ENCODE measurements at places on chromosomes 2 and 18.

DNA sequence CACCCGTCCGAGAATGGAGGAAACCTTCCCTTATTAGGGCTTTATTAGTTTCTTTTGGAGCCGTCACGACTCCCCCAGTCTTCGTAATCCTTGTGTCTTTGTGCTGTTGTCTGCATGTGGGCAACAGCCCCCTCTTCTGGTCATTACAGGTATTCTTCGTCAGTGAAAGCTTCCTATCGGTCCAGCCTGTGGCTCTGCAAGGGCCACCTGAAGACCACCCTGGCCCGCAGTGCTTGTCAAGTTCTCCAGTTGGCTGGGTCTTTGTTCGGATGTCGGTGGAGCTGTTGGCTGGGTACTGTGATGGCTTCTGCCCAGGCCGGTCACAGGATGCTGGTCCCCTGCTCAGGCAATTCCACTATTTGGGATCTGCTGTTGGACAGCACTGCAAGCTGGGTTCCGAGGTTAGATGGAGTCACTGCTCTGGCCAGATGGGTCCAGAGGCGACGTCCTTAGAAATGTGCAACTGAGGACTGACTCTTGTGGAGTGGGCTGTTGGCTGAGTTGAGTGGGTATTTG is 19.2 kb downstream of the E2F6 start:
- DNase-seq, result peak; percentile 9

DNA sequence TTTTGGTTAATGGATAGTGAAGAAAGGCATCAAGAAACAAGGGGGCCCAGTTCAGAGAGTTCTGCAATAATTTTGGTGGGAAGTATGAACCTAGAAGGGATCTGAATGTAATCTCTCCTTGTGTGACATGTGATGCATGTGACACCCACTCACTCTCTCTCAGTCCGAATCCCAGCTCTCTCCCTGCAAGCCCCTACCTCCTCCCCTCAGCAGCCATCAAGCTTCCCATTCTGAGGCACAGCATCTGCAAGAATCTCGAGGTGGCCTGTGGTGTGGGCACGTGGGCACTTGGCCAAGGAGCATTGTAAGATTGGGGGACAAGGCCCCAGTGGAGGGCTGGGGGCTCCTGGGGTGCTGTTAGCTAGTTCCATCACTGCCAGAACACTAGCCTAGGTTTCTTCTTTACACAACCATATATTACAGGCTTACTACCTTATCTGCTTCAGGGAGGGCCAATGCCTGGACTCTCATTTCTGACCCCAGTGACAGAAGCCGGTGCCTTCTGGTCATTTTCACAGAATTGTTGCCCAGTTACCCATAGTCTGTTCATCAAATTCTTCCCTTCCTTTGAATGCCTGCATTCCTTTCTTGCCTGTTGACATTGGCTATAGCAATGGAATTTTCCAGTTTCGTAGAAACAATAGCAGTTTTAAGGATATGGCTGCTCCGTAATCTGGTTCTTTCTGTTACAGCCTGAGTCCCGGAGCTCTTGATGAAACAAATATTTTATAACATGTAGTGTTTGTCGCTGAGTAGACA is 13.3 kb upstream of the LCLAT1 start:
- DNase-seq, result no peak

- DNase-seq, result no peak
These were observed 304.5 kb downstream of the EIPR1 start for GRCh38 chr2:3073041-3073595.

- no peak for DNase-seq
These were observed 157 bp downstream of the PTGR3 start for GRCh38 chr18:75208836-75209128.

GRCh38 chr18:63151539-63151938 is 168.0 kb downstream of the BCL2 start:
- no peak for DNase-seq

DNA sequence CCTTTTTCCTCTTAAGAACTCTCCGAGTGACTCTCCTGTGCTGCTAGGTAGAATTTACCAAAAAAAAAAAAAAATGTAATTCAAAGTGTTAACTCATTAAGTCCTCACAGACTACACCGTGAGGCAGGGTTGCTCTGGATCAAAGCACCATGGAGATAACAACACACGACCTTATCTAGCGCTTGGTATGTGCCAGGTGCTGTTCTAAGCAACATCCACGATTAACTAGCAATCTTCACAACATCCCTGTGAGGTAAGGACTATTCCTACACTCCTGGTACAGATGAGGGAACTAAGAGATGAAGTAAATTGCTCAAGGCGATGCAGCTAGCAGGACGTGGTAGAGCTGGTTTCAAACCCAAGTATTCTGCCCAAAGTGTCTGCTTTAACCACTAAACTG is 1.8 kb downstream of the MOGAT1 start:
- no peak for DNase-seq

GRCh38 chr18:39991696-39992265 is 1963.3 kb upstream of the PIK3C3 start:
- no peak for DNase-seq

DNA sequence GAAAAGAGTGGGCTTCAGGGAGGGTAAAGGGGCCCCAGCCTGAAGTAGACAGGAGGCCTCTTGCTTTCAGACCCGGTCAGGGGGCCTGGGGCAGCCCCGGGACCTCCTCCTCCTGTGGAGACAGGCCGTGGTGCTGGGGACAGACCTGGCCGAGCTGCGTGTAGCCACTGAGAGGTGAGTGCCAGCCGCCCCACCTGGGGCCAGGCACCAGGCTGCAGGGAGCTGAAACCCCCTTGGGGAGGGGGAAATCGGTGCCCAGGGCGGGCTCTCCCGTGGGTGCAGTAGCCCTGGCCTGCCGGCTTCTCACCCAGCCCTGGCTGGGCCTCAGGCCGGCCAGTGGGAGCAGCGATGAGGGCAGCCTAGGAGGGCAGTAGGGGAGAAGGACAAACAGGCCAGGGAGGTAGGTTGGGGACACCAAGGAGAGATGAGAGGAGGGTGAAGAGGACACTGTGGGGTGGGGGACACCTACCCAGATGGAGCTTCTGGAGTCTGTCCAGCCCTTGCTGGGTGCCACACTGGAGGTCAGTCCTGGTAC is 24.0 kb downstream of the CROCC2 start:
- DNase-seq, result no peak

DNA sequence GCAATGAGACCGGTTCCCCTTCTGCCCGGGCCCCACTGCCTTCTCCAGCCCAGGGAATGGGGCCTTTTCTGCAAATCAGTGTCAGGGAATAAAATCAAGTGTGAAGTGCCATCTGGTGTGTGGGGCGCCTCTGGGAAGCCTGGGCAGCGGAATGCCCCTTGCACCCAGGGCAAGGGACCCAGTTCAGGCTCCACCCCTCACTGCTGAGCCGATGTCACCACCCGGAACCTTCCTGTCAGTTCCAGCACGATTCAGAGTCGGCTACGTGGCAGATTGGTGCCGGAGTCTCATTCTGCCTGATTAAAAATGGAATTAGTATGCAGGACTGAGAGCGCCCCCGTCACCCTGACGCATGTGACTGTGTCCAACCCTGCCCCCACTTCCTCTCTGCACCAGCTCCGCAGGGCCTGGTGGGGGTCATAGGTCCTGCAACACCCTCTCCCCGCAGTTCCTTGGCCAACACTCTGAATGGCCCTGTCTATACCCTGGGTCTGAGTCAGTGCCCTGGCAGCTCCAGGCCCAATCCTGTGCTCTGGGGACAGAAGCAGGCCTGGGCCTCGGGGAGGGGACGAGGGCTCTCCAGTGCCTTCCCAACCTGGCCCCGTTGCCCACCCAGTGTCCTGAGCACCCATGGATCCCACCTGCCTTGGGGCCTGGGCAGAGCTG is 8.2 kb upstream of the ALPI start:
- DNase-seq, result no peak

DNA sequence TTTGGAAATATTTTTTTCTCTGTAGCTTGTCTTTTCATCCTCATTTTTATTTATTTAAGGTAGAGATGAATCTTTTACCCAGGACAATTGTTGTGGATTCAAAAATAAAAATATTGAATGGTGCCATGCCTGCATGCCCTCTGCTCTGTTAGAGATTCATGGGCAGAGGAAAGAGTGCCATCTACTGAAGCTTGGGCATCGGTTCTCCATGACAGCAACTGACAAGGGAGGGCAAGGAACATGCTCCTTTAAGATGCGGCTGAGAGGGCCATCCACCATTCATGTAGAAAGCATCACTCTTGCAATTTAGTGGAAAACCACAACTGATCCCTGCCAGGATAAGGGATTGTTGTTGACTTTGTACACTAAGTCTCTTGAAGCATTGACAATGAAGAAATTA is 79.9 kb downstream of the PARD3B start:
- DNase-seq, result no peak

DNA sequence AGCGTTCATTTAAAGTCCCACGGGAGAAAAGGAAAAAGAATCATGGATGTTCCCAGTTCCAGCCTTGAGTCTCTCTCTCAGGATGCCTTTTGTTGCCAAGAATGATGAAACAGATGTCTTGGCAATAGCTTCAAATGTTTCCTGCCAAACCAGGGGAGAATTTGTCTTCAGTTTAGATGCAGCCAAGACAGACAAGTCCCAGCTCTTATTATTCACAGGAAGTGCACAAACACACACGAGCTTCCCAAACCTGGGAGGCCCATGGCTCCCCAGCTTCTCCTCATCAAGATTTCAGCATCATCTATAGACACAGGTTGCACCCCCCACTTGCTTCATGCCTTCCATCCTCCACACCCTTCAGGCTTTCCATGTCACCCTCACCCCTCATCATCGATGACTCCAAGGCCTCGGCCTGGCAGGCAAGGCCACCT is 45.9 kb downstream of the HS1BP3 start:
- no peak for DNase-seq

DNA sequence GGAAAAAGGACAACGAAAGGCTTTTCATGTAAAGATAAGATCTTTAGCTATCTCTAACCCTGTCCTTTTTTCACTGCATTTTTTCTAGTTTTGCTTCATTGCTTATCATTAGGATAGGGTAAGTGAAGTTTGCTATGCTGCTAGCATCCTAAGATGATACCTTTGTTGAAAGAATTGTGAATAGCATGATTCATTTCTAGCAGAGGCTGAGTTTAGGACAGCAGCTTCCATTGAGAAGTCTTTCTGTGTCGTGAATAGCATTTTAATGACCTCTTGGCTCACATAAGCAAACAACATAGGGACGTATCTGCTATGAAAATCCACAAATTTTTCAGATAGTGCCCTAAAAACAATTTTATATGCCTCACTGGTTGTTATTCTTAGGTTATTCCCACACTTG is 36.4 kb upstream of the GAREM2 start:
- no peak for DNase-seq

DNA sequence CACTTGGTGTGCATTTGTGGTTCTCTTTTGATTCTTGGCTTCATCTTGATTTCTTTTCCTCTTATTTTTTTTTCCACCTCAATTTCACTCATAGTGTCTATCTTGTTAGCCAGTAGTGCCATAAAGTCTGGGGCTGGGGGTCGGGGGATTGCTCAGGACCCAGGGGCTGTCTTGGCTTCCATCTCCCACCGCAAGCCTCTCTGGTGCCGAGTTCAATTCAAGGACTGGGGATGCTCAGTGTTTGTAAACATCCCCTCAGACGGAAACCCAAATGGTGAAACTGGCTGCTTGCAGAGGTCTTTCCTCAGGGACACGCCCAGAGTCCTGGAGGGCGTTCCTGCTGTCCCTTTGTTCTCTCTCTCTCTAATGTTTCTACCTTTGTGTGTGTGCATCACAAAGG is 173.3 kb downstream of the TWIST2 start:
- no peak for DNase-seq

- no peak for DNase-seq
These were observed 4.1 kb upstream of the ZCCHC2 start for GRCh38 chr18:62518460-62519375.

GRCh38 chr2:119372778-119373568 is 6.2 kb downstream of the DBI start:
- DNase-seq, result no peak

- no peak for DNase-seq
These were observed 298.9 kb downstream of the EIPR1 start for GRCh38 chr2:3078684-3079083.

GRCh38 chr2:132936261-132936660 is 266.3 kb upstream of the LYPD1 start:
- DNase-seq, result no peak

DNA sequence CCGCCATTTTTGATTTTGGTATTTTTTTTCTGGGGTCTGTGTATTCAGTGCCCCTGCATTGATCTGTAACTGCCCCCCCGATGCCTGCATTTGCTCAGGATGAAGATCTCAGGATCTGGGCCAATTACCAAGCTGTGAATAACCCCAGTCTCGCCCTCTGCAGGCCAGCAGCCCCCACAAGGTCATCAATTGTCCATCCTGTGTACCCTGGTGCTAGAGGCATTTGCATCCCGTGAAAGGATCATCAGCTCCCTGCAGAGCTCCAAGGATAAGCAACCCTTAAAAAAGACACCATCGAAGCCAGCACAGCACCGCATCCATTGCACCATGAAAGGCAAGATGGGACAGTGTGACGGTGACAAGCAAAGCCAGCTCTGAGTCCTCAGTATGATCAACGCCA is 154.1 kb upstream of the KLHL29 start:
- no peak for DNase-seq

DNA sequence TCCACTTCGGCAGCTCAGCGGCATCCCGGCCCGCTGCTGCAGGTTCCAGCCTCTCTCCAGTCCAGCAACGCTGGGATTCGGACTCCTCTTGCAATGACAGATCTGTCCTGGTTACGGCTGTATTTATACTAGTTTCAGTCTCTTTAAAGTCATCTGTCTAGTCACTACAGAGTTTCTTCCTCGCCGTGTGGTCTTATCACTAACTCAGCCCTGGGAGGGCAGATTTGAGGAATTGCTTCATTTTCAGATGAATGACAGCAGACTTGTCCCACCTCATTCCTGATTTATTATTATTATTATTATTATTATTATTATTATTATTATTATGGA is 2.2 kb downstream of the KLHL29 start:
- DNase-seq, result no peak

GRCh38 chr2:5725794-5726463 is 33.7 kb downstream of the SOX11 start:
- DNase-seq, result no peak

DNA sequence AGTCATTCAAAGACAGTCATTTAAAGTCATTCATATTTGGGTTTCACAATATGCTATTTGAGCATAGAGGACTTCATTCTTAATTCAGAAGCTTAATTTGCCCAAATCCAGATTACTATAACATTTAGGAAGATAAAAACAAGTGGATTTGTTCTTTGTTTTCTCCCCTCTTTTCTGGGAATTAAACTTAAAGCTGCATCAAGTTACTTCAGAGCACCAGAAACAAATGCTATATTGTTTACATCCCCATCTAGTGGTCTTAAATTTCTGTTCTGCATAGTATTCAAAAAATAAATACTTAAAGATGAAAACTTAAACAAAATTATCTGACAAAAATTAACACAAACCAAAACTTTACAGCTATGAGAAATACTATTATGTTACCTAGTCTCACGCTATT is 34.7 kb upstream of the MARCHF7 start:
- no peak for DNase-seq
